ENCODE measurements at places on chromosomes 5 and 9.

GRCh38 chr9:110309681-110310080, 28.0 kb downstream of the TXNDC8 start:
- no peak for DNase-seq

DNA sequence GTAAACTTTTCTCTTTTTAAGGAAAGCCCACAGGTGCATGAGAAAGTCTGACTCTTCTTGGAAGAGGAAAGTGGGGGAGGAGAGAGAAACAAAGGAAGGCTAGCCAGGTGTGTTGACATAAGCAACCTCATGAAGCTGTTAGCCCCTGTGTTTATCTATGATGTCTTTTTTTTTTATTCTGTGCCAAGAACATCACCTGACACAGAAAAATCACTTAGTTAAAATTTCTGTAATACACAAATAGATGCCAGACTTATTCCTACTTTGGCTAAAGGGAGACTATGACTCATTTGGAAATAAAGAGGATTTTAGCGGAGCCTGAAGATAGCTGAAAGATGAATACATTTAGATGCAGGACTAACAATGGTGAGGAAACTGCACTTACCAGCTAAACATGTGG, 58.3 kb downstream of the BAAT start:
- no peak for DNase-seq

DNA sequence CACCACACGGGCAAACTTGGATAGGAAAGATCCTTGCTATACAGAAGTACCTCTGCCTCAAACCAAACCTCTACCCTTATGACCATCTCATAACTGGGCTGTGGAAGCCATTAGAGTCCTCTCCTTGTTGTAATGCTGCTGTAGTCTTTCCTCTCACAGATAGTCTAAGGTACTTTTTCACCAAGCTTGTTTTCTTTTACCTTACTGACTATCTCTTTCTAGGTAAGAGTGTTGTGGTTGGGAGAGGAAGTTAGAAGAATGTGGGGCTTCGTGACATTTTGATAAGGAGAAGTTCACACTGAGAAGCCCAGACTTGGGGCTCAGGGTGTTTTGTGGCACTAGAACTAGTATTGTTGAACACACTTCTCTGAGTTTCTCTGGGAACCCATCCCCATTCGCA, 8.9 kb downstream of the CFAP95 start:
- DNase-seq: no peak

DNA sequence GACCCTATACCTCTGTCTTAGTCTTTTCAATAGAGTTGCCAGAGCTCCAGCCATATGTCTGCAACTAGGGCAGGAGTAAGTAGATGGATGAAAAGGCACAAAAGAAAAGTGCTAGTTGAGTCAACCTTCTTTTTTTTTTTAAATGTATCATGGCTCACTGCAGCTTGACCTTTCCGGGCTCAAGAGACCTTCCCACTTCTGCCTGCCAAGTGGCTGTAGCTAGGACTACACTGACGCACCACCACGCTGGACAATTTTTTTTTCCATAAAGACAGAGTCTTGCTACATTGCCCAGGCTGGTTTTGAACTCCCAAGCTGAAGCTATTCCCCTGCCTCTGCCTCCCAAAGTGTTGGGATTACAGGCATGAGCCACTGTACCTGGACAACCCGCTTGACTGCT, 27.3 kb downstream of the FOXE1 start:
- DNase-seq: no peak

- DNase-seq: peak; percentile 50
Measured at GRCh38 chr9:98488571-98489312, 220.0 kb downstream of the GABBR2 start.

DNA sequence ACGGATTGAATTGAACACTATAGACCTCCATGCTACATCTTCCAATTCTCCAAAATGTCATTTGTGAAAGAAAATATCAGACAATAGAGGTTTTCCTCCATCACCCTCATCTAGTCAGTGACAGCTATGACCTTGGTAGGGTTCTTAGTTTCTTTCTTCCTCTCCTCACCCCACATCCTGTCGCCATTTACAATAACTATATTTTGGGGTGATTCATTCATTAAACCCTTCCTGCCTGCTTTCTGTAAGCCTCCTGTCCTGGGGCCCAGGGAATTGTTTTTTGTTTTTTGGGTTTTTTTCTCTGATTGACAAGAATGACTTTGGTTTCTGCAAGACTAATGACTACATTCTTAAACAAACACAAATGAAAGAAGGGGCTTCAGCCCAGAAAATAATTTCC, 82.6 kb downstream of the PRELID2 start:
- no peak for DNase-seq

Data from 8988T (cell line).